NCI-H226 (cell line): ENCODE measurements at places on chromosomes 1 and 21.

- no peak for DNase-seq
Observed at GRCh38 chr1:206904423-206905142, 7.3 kb downstream of the IL24 start.

GRCh38 chr1:214386333-214386732 lies 105.4 kb downstream of the SMYD2 start:
- DNase-seq, result no peak

DNA sequence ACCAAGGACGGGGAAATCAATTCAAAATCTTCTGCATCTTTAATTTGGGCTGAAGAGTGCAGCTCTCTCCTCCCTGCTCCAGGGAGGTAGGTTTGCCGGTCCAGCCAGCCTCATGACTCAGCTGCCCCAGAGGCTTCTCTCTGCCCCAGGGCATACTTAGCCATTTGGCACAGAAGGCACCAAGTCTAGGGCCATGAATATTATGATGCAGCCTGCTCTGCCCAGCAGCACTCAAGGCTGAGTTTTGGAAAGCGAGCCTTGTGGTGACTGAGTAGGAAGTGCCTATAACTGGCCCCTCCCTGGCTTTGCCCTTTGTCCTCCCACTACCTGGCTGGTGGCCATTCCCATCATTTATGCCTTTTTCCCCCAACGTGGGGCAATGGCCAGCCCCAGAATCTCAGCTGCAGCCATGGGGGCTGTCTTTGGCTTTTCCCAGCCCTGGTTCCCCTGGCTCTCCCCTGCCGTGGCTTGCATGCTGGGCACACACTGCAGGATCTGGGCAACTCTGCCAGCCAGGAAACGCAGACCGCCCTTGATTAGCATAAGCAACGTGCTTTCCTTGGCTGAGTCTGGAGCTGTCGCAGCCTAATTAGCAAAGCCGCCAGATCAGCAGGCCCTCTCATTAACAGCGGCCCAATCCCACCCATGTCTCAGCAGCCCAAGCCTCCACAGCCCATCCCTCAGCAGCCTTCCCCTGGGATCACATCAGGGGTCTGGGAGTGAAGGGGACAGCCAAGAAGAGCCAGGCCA lies 258.6 kb upstream of the TMEM51 start:
- no peak for DNase-seq

GRCh38 chr1:67735206-67735605 lies 50.2 kb downstream of the GADD45A start:
- no peak for DNase-seq

DNA sequence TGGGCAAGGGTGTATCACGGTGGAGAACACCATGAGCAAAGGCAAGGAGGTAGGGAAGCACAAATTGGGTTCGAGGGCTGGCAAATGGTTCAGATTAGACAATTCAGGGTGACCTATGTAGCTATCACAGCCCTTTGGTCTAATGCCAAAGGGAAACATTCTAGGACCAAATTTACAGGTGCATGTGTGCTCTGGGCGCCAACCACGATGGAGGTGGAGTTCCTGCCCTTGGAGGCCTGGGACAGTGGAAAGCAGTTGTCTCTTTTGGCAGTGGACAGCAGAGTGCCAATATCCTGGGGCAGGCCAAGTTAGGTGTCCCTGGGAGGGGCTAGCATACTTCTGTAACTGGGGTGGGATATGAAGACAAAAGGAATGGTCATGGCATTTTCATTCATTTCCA lies 40.1 kb downstream of the IGFN1 start:
- no peak for DNase-seq

DNA sequence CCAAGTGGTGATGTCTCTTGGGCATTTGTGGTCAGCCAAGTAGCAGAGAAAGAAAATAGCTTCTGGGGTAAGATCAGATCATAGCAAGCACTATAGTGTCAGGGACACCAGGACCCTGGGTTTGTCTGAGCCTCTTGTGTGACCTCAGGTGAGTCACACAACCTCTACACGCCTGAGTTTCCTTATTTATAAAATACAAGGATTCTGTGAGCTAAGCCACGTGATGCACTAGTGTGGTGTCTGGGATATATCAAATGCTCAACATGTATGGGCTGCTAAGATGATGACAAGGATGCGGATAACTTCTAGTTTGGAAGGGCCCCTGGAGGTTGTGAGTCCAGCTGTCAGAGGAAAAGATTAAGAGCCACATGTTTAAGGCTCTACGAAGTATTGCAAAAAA lies 24.5 kb upstream of the ZNF436 start:
- DNase-seq, result no peak

- no peak for DNase-seq
Observed at GRCh38 chr1:5620997-5621396, 371.2 kb downstream of the NPHP4 start.

DNA sequence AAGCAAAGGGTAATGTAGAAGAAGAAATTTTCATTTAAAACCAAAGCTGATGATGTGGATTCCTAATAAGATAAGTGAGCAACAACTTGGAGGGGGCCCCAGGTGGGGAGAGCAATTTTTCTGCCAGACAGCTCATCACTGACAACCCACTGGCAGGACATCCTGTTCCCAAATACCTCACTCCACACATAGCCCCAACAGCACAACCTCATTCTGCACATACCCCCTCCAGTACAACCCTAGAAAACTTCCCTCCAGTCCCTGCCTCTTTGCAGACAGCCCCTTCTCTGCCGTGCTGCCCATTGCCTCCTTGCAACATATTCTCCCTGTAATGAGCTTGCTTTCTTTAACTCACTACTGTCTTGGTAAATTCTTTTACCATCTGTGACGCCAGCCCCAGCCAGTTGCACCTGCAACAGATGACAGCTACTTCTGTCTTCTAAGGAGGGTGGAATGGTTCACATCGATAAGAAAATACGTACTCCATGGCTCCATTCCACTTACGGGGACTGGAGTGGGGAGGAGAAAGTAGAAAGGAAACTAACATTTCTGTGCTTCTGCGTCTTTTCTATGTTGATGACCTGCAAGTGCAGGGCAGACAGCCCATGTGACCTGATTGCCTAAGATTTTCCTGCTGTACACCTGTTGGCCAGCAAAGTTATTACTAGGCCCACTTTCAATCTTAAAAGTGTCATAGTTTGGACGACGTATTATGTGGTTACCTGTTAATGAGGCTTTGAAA lies 14.7 kb downstream of the RHEX start:
- no peak for DNase-seq

- no peak for DNase-seq
Observed at GRCh38 chr1:34656299-34656698, 98.5 kb upstream of the GJB5 start.

GRCh38 chr1:19425646-19426239 lies 59.6 kb downstream of the CAPZB start:
- no peak for DNase-seq

DNA sequence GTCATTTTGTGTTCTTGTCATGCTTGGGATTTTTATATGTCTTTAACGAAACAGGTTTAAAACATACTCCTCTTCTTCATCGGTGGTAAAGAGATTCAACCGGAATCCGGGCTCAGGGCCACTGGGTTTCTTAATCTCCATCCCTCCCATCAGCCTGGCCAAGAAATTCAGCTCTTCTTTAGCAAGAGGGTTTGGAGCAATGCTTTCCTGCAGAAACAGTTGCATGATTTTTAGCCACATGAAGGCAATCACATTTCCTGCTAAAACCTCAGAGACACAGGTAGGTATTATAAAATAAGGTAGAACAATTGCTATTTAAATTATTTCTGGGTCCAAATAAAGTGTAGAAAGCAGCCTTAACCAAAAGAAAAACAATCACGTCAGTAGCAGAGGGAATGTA lies 22.7 kb upstream of the LSM10 start:
- no peak for DNase-seq

DNA sequence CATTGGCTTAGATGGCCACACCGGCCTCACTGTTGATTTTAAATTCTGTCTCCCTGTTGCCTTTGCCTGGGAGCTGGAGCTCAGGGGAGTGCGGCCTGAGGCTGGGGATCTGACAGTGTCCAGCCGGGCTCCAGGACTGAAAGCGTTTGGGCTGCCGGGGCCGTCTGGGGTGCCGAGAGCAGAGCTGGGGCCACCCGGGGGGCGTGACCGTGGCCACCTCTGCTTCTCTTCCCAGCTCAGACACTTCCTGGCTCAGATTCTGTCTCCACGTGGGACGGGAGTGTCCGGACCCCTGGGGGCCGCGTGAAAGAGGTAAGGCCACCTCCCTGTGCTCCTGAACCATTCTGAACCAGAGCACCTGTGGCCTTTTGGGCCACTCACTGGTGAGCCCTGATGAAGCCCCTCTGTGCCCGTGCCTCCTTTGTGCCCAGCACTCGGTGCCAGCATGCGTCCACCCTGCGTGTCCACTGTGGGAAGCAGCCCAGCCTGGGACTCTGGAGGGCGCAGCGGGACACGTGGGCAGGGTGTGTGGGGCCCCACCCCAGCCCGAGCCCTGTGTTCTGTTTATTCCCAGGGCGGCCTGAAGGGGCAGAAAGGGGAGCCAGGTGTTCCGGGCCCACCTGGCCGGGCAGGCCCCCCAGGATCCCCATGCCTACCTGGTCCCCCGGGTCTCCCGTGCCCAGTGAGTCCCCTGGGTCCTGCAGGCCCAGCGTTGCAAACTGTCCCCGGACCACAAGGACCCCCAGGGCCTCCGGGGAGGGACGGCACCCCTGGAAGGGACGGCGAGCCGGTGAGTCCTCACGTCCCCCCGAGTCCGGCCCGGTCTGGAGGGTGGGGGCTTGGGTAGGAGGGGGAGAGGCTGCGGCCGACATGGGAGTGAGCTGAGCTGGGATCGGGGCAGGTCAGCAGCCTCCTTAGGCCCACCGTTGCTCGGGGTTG lies 64.8 kb downstream of the SLC19A1 start:
- DNase-seq, result no peak

DNA sequence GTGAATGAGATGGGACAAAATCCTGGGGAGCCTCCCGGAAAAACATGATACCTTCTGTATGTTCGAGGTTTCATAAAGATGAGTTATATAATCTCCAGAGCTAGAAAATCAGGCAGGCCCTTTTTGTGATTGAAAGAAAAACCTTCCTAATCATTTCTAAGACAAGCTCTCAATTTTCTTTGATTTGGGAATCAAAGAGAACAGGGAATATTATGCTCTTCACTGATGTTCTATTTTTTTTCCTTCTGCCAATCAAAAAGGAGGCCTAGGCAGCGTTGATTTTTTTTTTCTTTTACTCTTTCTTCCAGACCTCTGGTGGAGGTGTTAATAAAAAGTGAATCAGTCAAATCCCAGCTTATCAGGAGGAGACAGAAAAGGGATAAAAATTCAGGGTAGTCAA lies 34.5 kb downstream of the DIRAS3 start:
- no peak for DNase-seq

DNA sequence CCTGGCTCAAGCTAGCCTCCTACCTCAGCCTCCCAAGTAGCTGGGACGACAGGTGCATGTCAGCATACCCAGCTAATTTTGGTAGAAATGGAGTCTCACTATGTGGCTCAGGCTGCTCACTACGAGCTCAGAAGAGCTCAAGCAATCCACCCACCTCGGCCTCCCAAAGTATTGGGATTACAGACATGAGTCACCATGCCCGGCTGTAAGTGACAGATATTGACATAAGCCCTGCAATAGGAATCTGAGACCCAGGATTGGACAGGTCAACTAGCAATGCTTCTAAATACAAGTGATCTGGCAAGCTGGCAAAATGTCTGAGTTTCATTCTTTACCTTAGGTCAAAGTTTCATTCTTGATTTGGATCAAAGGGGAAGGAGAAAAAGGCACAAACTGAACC lies 40.5 kb upstream of the H6PD start:
- DNase-seq, result no peak

DNA sequence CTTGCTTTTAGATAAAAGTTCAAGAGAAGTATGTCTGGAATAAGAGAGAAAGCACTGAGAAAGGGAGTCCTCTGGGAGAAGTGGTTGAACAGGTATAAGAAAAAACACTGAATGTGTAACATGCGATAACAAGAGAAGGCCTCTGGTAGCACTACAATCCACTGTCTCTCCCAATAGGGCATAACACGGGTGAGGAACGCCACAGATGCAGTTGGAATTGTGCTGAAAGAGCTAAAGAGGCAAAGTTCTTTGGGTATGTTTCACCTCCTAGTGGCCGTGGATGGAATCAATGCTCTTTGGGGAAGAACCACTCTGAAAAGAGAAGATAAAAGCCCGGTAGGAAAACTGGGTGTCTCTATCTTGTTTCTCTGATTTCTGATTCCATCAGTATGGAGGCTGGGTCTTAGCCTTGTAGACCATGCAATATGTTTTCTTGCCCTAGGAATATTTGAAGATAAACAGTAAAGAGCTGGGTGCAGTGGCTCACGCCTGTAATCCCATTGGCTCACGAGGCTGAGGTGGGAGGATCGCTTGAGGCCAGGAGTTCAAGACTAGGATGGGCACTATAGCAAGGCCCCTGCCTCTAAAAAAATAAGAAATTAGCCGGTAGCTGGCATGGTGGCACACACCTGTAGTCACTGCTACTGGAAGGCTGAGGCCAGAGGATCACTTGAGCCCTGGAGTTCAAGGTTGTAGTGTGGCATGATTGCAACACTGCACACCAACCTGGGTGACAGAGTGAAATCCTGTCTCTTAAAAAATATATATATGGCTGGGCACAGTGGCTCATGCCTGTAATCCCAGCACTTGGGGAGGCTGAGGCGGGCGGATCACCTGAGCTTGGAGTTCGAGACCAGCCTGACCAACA lies 40.4 kb downstream of the DAP3 start:
- DNase-seq, result peak; percentile 37

- peak; percentile 33 for DNase-seq
Observed at GRCh38 chr1:197868751-197869489, 33.5 kb upstream of the C1orf53 start.

DNA sequence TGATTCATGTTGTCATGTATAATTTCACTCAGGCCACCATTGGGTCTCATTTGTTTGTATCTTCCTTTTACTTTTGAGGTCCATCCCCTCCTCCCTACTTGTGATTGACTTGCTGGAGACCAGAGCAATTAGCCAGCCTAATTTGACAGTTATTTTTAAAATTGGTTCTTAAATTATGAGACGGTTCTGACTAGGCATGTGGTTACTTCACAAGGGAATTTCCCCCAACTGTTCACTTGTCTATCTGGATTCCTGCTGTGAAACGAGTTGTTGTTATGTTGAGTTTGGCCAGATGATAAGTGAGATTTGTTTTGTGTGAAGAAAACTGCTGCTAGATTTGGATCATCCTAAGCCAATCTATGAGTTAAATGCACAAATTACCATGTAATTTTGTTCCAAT lies 359.1 kb downstream of the BARHL2 start:
- no peak for DNase-seq

- no peak for DNase-seq
Observed at GRCh38 chr1:208852911-208853310, 608.7 kb upstream of the PLXNA2 start.
